GM13977 (cell line): ENCODE measurements at places on chromosomes 5 and 9.
A peak's percentile ranks its signal among the peaks of the same experiment; 100 is the strongest.

DNA sequence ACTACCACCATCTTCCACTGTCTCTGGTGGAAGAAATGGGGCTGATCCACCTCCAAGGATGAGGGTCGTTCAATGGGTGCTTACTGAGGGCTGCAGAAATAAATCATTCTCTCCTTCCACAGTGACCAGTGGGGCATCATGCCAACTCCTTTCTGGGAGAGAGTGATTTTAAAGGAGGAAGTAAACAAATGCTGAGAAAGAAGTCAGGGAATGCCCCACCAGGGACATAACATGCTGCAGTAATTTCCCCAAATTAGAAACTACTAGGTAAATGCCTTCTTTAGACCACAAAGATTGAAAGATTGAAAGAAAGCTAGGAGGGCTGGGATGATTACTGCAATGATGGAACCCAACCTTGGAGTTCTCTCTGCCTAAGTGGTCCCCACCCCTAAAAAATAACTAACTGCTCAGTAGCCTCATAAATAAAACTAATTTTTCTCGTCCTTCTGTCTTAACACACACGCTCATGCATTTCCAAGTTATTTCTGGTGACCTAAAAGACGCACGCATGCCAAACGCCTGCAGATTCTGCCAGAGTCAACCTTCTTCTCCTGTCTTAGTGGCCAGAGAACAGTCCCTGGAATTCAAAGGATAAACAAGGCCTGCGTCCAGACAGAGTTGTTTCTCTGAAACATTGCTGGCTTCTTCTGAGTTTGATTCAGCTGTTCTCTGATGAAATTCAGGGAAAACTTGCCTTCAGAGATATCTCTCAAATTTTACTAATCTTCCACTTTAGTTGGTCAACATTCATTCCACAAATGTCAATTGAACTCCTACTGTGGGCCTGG is 250.0 kb downstream of the NR3C1 start:
- no peak for DNase-seq

GRCh38 chr9:115650768-115651167 is 502.8 kb upstream of the PAPPA start:
- DNase-seq = no peak

- no peak for DNase-seq
Measured at GRCh38 chr5:168215646-168216045, 75.8 kb upstream of the WWC1 start.

- DNase-seq = peak; percentile 81
Measured at GRCh38 chr5:139422307-139422893, 16.9 kb downstream of the DNAJC18 start.

GRCh38 chr5:75523275-75523674 is 11.6 kb downstream of the POLK start:
- DNase-seq = no peak

GRCh38 chr5:135546912-135547311 is 11.1 kb upstream of the NEUROG1 start:
- no peak for DNase-seq

GRCh38 chr5:17897776-17898175 is 263.5 kb downstream of the TAF11L14 start:
- no peak for DNase-seq

- DNase-seq = no peak
Measured at GRCh38 chr9:98045234-98046179, 11.0 kb upstream of the NANS start.

- no peak for DNase-seq
Measured at GRCh38 chr9:119291554-119291953, 77.7 kb downstream of the BRINP1 start.

DNA sequence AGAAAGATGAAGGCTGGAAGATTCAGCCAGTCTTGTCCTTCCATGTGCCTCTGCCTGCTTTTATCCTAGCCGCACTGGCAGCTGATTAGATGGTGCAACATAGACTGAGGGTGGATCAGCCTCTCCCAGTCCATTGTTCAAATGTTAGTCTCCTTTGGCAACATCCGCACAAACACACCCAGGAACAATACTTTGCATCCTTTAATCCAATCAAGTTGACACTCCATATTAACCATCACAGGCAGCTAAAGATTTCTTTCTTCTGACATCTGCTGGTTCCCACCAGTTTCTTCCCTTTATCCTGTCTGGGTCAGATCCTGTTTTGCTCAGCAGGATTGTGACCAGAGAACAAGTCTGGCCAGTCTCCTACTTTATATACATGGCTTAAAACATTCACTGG is 276.5 kb upstream of the TYRP1 start:
- DNase-seq = no peak

- no peak for DNase-seq
Measured at GRCh38 chr9:3495855-3496254, 29.9 kb downstream of the RFX3 start.

GRCh38 chr5:30581198-30581935 is 612.1 kb upstream of the CDH6 start:
- no peak for DNase-seq

DNA sequence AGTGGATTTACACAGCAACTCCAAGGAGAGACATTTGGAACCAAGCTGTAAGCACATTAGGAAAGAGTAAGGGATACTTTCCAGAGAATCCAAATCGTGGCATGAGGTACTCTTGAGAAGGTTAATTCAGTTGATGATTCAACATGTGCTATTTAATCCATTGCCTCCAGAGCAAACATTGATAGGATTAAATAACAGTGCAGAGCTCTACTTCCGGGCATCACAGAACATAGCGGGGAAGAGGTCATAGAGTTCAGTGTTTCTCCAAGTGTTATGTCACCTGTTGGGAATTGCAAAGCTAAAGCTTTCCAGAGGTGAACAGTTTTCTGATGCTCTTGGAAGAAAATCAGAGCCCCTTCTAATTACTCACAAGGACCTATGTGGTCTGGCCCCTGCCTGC is 127.5 kb downstream of the PPP2R2B start:
- DNase-seq = no peak

- peak; percentile 32 for DNase-seq
Measured at GRCh38 chr5:173232499-173233346, 2.3 kb downstream of the NKX2-5 start.

- no peak for DNase-seq
Measured at GRCh38 chr5:176388003-176388443, 375 bp downstream of the NOP16 start.

- DNase-seq = no peak
Measured at GRCh38 chr9:79572032-79572607, 355 bp downstream of the TLE4 start.

GRCh38 chr5:107570805-107571531 is 99.8 kb downstream of the EFNA5 start:
- peak; percentile 56 for DNase-seq

DNA sequence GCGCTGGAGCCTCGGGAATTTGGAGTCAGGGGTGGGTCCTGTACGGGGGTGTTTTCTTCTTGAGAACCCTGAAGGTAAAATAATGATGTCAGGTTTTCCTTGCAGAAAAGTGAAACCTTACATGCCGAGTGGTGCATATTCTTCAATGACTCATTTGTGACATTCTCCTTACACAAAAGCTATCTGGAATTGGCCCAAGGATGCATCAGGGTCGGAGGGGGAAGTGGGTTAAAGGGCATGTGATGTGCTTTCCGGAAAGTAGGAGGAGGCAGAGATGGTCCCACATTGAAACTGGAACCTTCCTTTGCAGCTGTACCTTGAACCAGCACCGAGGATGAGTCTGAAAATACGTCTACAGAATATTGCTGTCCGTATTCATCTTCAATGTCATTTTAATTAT is 411.2 kb upstream of the IRX4 start:
- no peak for DNase-seq

- DNase-seq = no peak
Measured at GRCh38 chr9:36074870-36075532, 38.3 kb downstream of the RECK start.

GRCh38 chr9:71665247-71665646 is 103.1 kb downstream of the CEMIP2 start:
- DNase-seq = no peak

DNA sequence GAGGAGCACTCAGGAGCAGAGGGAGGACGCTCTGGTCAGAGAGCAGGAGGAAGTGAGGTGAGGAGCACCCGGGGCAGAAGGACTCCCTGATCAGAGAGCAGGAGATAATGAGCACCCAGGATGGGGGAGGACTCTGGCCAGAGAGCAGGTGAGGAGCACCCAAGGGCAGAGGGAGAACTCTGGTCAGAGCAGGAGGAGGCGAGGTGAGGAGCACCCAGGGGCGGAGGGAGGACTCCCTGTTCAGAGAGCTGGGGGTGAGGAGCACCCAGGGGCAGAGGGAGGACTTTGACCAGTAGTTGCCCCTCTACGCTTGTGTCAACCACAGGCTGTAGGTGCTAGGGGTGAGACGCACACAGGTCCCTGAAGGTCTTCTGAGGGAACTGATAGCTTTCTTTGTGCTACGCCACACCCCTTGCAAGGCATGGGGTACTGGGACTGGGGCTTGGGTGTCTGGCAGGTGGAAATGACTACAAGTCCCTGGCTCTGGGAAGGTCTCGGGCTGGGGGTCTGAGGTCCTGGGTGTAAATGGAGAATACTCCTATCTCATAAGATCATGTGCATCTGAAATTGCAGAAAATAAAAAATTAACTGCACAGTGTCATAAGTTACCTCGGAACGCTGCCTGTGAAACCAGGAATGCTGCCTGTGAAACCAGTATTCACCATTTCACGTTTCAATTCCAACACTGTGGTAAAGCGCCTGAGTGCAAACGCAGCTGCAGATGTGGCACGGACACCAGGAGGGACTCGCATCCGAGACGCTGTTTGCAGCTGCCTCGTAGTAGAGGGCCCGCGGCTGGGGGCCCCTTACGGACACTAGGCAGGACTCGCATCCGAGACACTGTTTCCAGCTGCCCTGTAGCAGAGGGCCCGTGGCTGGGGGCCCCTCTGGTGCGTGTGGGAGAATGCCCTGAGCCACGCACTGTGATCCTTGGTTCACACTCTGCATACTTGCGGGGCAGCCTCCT is 27.0 kb upstream of the SLC6A3 start:
- peak; percentile 40 for DNase-seq

DNA sequence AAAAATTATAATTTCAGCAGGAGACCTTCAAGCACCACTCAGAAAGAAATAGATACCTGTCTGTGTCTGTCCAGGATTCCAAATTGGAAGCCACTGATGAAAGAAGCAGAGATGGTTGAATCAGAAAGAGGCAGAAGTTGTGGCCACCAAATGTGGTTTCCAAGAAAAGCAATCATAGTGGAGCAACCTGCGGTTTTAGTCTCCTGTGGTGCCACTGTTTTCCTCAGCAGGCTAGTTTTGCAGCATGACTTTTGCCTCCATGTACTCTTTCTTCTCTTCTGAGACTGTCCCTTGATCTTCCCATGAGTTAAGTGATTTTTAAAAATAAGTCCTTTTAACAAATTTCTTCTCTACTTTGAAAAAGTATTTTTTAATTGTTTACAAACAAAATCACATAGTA is 535.8 kb downstream of the CYLC2 start:
- no peak for DNase-seq

- no peak for DNase-seq
Measured at GRCh38 chr5:17907094-17907493, 272.8 kb downstream of the TAF11L14 start.

- DNase-seq = no peak
Measured at GRCh38 chr9:34072410-34072809, 23.7 kb upstream of the UBAP2 start.

GRCh38 chr5:137223324-137224295 is 275.5 kb downstream of the SPOCK1 start:
- no peak for DNase-seq

- DNase-seq = no peak
Measured at GRCh38 chr9:23790351-23791260, 35.4 kb downstream of the ELAVL2 start.

- DNase-seq = no peak
Measured at GRCh38 chr5:11497651-11498050, 406.6 kb downstream of the CTNND2 start.

GRCh38 chr9:326667-327066 is 112.0 kb downstream of the DOCK8 start:
- DNase-seq = no peak
